Aorta (tissue), 5 donors: ENCODE measurements at places on chromosomes 2 and 18. TPM values are rescaled to one million over a fixed set of nuclear protein-coding genes. Genes with fewer than 3 reads are reported as not detected.

- no peaks in the 10 kb centered on the region for H3K4me1 ChIP-seq
- no peaks in the 10 kb centered on the region for H3K36me3 ChIP-seq
- H3K4me3 ChIP-seq, result no peak overlapping the region
- no peaks in the 10 kb centered on the region for H3K27me3 ChIP-seq
These were observed 608.0 kb upstream of the PIK3C3 start for GRCh38 chr18:41347057-41347456.

GRCh38 chr18:45334191-45334590 lies 281.1 kb upstream of the SLC14A2 start:
- H3K27me3 ChIP-seq, result no peaks in the 10 kb centered on the region
- no peak for DNase-seq
- no peak overlapping the region for H3K27ac ChIP-seq
- H3K36me3 ChIP-seq, result no peaks in the 10 kb centered on the region
- H3K4me3 ChIP-seq, result no peak overlapping the region

- H3K27me3 ChIP-seq, result no peaks in the 10 kb centered on the region
- no peak overlapping the region for H3K27ac ChIP-seq
- peak; percentile 77 for DNase-seq
- no peaks in the 10 kb centered on the region for H3K36me3 ChIP-seq
- H3K4me3 ChIP-seq, result no peak overlapping the region
- no peaks in the 10 kb centered on the region for H3K4me1 ChIP-seq
These were observed 724 bp downstream of the NMS start for GRCh38 chr2:100470898-100471514.

GRCh38 chr2:66305718-66306117 lies 129.2 kb upstream of the MEIS1 start:
- H3K36me3 ChIP-seq, result no peaks in the 10 kb centered on the region
- no peak overlapping the region for H3K4me3 ChIP-seq
- H3K27me3 ChIP-seq, result no peaks in the 10 kb centered on the region
- H3K4me1 ChIP-seq, result peaks cover 3% of the 10 kb centered on the region
- no peak overlapping the region for H3K27ac ChIP-seq
- DNase-seq, result peak; percentile 72

GRCh38 chr2:140718999-140719398 lies 1411.8 kb downstream of the LRP1B start:
- DNase-seq, result no peak
- no peaks in the 10 kb centered on the region for H3K27me3 ChIP-seq
- no peak overlapping the region for H3K27ac ChIP-seq
- no peak overlapping the region for H3K4me3 ChIP-seq

DNA sequence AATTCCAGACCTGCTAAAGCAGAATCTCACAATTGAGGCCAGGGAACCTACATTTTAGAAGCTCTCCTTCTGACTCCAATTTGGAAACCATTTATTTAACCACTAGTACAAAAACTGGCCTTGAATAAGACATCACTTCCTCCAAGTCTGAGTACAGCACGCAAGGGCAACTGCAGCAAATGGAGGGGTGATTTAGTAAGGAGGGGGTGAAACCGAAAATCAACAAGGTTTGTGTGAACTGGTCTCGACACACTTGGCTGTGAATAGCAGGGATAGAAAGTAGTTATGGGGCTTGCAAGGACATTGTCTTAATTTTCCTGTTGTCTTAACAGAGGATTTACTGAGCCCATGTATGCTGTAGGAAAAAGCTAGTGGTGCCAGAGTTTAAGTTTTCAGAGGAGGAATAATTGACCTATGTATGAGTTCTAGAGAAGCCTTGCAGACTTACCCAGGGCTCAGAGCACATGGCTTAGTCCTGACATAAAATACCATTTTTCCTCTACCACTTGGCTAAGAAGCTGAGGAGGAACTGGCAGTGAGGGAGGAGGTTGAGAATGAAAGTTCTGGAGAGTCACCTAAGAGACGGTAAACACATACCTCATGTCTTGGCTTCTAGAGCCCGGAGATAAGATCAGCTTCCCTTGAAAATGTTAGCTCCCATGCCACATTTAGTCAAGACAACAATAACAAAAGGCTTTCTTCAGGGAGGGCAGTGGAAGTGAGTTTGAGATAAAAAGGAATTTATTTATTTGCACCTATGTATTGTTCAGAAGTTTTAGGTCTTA lies 114.8 kb downstream of the SMAD2 start:
- no peak overlapping the region for H3K4me3 ChIP-seq
- H3K4me1 ChIP-seq, result peaks cover 7% of the 10 kb centered on the region

DNA sequence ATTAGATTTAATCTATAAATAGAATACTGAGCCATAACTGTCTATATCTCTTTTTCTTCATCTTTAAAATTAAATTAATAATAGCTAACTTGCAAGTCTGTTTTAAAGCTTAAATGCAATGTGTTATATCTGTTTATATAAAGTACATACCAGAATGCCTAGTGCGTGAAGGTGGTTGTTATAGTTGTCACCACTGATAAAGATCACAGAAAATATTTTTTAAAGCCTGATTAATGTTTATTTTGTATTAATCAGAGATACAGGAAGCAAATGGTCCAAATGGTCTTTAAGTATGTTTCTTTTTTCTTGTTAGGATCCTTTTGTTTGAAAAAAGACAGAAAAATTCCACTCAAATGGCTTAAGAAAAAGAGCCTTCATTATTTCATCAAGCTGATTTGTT lies 560.6 kb downstream of the CPS1 start:
- H3K4me1 ChIP-seq, result no peaks in the 10 kb centered on the region
- no peaks in the 10 kb centered on the region for H3K27me3 ChIP-seq
- DNase-seq, result no peak
- H3K4me3 ChIP-seq, result no peak overlapping the region
- no peaks in the 10 kb centered on the region for H3K36me3 ChIP-seq

GRCh38 chr18:68148863-68149262 lies 566.0 kb downstream of the TMX3 start:
- no peak overlapping the region for H3K27ac ChIP-seq
- H3K36me3 ChIP-seq, result no peaks in the 10 kb centered on the region
- no peaks in the 10 kb centered on the region for H3K4me1 ChIP-seq

DNA sequence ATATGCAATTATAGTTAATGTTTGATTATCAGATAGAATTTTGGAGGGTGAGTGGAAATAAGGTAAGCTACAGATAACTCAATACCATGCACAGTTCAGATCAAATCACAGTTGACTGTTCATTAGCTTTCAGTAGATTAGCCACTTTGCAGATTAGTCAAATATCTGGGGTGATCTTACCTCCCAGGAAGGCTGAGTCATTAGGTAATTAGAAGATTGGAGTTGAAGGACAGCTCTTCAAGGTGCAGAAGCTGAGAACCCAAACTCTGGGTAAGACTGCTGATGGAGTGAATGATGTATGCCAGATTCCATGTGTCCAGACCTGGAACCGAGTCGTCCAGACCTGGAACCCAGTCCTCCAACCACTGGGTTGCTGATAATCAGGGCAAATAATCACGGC lies 262.8 kb upstream of the UBE2E3 start:
- H3K4me3 ChIP-seq, result no peak overlapping the region
- no peak overlapping the region for H3K27ac ChIP-seq
- H3K27me3 ChIP-seq, result no peaks in the 10 kb centered on the region
- DNase-seq, result no peak

DNA sequence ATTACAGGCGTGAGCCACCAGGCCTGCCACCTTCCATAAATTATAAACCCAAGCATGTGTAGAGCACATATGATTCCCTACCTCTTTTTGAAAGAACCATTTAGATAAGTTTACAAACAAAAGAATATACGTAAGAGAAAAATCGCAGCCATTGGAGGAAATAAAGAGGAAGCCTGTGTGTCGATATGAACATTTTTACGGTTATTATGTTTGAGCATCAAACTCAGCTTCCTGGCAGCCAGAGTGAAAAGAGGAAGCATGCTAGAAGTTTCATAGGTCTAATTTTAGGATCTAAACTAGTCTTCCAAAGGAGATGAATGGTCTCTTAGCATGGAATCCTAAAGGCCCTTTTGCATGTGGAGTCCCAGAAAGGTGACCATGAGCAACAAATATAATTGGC lies 104.3 kb downstream of the PLB1 start:
- no peaks in the 10 kb centered on the region for H3K27me3 ChIP-seq
- H3K27ac ChIP-seq, result no peak overlapping the region
- H3K4me1 ChIP-seq, result peaks cover 1% of the 10 kb centered on the region
- no peak overlapping the region for H3K4me3 ChIP-seq
- H3K36me3 ChIP-seq, result no peaks in the 10 kb centered on the region
- no peak for DNase-seq

- DNase-seq, result no peak
- no peaks in the 10 kb centered on the region for H3K27me3 ChIP-seq
- no peak overlapping the region for H3K27ac ChIP-seq
These were observed 11.6 kb upstream of the RPE start for GRCh38 chr2:209990838-209991237.

DNA sequence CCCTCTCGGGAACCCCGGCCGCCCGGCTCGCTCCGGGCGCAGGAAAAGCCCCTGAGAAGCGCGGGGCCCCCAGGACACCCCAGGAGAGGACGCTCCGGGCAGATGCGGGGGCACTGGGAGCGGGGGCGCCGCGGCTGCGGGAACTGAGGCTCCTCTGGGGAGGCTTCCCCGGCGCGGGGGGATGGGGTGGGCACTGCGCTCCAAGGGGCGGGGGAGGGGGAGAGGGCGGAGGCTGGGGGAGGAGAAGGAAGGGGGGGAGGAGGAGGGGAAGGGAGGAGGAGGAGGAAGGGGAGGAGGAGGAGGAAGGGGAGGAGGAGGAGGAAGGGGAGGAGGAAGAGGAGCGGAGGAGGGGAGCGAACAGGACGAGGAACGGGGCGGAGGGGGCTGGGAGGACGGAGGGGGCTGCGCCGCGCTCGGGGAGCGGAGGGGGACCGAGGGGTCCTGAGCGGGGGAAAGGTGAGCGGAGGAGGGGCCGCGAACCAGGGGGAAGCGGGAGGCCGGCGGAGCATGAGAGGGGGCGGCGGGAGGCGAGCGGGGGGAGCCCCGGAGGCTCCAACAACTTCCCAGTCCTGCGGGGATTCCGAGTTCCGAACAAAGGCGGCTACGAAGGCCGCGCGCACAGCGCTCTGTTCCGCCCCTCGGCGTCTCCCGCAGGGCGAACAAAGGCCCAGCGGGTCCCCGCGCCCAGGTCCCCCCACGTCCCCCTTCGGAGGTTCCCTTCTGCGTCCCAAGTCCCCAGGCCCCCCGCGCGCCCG lies 742 bp downstream of the PXDN start:
- no peaks in the 10 kb centered on the region for H3K27me3 ChIP-seq
- H3K27ac ChIP-seq, result peak overlapping the region; percentile 92
- H3K36me3 ChIP-seq, result no peaks in the 10 kb centered on the region
- no peaks in the 10 kb centered on the region for H3K4me1 ChIP-seq

GRCh38 chr2:257842-258241 lies 6.0 kb downstream of the SH3YL1 start:
- no peak overlapping the region for H3K27ac ChIP-seq
- peaks cover 2% of the 10 kb centered on the region for H3K36me3 ChIP-seq
- H3K27me3 ChIP-seq, result no peaks in the 10 kb centered on the region
- no peak for DNase-seq
- no peaks in the 10 kb centered on the region for H3K4me1 ChIP-seq

GRCh38 chr18:63708650-63709049 lies 5.9 kb downstream of the SERPINB11 start:
- no peaks in the 10 kb centered on the region for H3K27me3 ChIP-seq
- no peaks in the 10 kb centered on the region for H3K36me3 ChIP-seq
- H3K4me3 ChIP-seq, result no peak overlapping the region
- no peaks in the 10 kb centered on the region for H3K4me1 ChIP-seq
- no peak overlapping the region for H3K27ac ChIP-seq
- no peak for DNase-seq

DNA sequence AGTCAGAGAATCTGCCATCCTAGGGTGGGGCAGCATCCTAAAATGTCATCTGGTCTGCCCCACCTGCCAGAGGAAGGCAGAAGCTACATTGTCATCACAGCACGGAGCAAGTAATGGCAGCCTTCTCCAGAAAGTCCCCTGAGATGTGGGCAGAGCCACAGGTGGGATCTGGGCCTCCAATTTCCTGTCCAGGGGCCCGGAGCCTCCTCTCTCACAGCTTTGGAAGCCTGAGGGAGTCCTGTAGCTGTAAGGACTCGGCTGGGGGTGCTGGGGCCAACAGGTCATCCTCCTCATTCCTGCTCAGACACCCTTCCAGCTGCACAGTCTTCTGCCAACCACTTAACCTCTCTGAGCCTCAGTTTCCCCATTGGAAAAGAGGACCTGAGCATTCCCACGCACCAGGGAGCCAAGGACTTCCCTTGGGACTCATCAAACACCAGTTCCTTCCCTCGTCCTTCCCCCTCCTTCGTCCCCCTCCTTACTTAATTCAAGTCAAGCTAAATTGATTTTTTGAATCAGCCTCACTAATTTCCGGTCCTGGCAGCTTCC lies 48.6 kb upstream of the ID2 start:
- H3K27me3 ChIP-seq, result no peaks in the 10 kb centered on the region
- no peak overlapping the region for H3K27ac ChIP-seq
- H3K4me1 ChIP-seq, result no peaks in the 10 kb centered on the region
- H3K4me3 ChIP-seq, result no peak overlapping the region
- no peaks in the 10 kb centered on the region for H3K36me3 ChIP-seq

DNA sequence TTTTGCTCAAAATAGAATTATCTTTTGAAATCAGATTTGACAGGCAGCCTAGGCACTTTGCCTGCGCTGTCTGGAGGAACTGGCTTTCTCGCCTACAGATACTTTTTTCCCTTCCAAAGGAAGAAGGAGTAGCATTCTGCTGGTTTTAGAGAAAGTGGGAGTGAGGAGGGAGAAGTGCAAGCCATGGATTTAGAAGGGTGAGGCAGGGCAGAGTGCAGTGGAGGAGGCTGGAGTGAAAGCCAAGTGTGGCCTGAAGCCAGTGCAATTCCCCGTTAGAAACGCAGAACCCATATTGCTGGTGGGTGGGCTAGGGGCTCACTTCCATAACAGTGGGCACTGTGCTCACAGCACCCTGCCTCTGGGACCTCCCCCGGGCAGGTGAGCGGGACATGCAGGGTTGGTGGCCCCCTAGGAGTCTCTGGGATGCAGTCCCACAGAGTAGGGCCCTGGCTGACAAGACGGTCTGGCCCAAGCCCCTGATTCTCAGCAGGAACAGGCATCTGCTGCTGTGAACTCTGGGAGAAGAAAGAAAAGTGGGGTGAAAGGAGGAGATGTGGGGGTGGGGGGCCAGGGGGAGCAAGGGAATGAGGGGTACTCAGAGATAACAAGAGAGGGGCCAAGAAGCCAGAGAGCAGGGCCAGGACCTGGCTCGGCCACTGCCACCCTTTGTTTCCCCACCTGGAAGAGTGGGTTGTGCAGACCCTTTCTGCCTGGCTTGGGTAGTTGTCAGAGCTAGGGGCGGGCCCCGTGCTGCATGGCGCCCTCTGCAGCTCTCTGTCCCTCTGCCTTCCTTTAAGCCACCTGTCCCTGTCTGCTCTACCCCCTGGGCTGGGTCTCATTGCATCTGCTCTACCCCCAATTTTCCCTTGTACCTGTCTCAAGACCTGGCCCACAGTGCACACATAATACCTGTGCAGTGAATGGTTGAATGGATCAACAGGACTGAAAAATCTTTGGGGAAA lies 273.5 kb upstream of the HS6ST1 start:
- H3K36me3 ChIP-seq, result no peaks in the 10 kb centered on the region
- no peak overlapping the region for H3K4me3 ChIP-seq
- H3K27ac ChIP-seq, result no peak overlapping the region
- H3K27me3 ChIP-seq, result no peaks in the 10 kb centered on the region
- no peaks in the 10 kb centered on the region for H3K4me1 ChIP-seq

The HOXD12 gene
- total RNA-seq, result not detected

The BOLL gene
- not detected for total RNA-seq

The CPO gene
- 0.51 TPM for total RNA-seq
